Stimulated activated CD8-positive, alpha-beta memory T cell treated with anti-CD3 and anti-CD28 coated beads, Interleukin-4, amount 100 ng/mL, for 4 hours (primary cell): ENCODE measurements at places on chromosomes 1 and 21.

DNA sequence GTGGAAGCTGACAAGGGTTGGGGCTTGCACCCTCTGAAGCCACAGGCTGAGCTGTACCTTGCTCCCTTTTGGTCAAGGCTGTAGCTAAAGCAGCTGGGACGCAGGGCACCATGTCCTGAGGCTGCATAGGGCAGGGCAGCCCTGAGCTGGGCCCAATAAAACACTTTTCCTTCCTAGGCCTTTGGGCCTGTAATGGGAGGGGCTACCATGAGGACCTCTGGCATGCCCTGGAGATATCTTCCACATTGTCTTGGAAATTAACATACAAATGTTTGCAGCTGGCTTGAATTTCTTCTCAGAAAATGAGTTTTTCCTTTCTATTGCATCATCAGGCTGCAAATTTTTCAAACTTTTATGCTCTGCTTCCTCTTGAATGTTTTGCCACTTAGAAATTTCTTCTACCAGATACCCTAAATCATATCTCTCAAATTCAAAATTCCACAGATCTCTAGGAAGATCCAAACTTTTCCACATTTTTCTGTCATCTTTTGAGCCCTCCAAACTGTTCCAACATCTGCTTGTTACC lies 32.9 kb upstream of the TTLL7 start:
- no peak for DNase-seq

- no peak for DNase-seq
Measured at GRCh38 chr21:33561373-33561772, 18.5 kb downstream of the SON start.

DNA sequence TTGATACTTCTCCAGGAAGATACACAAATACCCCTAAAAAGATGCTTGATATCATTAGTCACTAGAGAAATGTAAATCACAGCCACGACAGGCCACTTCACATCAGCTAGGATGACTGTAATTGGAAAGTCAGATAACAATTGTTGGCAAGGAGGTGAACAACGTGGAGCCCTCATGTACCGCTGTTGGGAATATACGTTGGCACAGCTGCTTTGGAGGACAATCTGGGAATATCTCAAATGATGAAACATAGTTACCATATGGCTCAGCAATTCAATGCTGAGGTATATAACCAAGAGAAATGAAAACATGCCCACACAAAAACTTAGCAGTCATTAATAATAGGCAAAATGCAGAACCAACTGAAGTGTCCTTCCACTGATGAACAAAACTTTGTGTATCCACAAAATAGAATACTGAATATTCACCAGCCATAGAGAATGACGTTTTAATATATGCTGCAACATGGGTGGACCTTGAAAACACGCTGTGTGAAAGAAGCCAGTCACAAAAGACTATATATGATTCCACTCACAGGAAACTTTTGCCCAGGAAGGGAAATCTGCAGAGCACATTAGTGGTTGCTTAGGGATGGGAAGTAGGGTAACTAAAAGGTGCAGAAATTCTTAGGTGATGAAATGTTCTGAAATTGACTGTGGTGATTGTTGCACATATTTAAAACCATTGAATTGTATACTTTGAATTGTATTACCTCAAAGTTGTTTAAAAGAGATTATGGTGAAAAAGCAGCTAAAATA lies 95.4 kb downstream of the AHCTF1 start:
- no peak for DNase-seq

DNA sequence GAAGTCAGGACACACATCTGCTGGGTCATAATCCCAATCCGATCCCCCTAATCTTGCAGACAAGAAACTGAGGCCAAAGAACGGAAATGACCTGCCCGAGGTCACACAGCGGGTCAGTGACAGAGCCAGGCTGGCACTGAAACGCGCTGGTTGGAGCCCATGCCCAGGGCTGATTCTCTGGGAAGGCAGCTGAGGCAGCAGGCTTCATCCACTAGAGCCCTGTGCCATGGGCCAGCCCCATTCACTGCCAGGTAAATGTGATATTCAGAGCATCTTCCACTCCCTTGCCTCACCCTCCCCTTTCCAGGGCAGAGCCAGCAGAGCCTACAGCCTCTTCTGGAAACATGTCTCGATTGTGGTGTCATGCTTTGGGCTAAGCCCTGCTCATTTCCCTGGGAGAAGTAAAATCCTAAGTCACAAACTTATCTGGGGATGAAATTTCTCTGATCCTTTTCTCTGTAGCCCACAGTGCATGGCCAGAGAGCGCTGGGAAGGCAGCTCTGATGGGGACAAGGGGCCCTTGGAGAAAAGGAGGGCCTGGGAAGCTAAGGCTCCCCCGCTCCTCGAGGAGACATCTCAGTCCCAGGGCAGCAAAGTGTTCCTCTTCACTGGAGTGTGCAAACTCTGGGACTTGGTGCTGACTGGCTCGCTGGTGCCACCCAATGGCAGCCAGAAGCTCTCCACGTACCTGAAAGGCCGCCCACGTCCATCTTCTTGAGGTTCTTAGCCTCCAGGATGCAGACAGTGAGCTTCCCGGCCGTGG lies 110.4 kb downstream of the SYT2 start:
- no peak for DNase-seq

DNA sequence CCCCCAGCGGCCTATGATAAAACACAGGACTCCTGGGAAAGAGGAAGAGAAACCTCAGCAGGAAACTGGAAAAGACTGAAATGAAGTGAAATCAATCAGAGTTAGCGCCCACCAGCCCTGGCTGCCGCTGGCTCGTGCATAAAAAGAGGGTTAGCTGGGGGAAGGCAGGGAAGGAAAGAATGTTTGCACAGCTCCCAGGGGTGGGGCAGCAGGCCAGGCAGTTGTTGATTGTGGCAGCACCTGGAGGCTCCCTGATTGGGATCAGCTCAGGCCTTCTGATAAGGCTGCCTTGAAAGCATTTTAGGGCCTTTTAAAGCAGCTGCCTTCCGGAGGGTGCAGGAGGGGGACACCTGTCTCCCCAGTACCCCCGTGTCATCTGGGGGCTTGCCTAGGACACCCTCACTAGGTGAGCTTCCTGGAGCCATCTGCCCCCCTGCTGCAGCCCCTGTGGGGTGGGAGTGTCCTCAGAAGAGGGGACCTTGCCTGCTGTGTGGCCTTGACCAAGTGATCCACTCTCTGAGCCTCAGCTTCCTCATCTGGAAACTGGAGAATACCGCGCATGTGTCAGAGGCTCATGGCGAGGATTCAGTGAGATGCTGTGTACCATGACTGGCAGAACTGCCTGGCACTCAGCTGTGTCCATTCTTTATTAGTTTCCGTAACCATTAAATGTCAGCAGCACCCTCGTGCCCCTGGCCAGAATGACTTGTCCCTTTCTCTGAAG lies 6.6 kb downstream of the EPHB2 start:
- DNase-seq = no peak

DNA sequence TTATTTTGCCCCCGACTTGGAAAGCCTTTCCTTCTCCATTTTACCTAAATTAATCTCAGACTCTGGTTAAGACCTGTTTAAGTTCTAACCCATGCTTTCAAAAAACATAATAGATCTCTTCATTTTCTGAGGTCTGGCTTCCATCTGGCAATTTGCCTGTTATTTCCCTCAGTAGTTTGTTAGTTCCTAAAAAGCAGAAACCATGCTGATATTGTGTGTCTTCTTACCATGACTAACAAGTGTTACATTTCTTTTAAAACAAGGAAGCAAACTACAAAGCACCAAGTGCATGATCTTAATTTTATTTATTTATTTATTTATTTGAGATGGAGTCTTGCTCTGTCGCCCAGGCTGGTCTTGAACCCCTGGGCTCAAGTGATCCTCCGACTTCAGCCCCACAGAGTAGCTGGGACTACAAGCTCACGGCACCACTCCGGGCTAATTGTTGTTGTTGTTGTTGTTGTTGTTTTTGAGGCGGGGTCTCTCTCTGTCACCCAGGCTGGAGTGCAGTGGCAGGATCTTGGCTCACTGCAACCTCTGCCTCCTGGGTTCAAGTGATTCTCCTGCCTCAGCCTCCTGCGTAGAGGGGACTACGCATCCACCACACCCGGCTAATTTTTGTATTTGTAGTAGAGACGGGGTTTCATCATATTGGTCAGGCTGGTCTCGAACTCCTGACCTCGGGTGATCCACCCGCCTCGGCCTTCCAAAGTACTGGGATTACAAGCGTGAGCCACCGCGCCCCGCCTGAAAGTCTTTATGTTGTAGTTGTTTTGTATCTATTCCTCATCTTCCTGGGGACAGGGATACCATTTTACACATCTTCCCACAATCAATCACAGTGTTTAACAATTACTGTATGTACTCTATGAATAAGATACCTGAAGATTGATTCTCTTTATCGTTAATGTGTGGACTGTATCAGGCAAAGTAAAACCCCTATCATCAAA lies 1.3 kb upstream of the PATJ start:
- DNase-seq = no peak

DNA sequence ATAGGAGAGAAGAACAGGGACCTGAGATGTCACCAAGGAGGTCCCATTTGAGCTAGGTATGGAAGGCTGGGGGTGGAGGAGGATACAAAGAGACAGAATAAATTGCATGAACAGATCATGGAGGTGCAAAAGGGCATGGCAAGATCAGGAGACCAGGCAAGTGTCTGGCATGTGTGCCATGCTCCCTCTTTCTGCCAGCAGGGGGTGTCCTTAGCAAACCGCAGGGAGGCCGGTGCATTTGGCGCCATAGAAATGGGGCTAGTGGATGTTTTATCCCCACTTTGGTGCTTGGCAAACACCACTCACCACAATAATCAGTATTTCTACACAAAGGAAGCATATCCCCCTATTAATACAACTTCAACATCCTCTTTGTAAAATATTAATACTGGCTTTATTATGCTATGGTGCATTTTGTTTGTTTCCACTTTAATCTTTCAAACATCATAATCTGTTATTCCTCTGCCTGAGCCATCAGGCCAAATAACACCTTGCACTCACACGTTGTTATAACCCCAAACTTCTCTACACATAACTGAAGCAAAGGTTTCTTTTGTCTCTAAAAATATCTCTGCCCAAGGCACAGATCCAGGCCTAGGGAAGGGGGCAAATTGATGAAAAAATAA lies 25.9 kb downstream of the S100A6 start:
- DNase-seq = peak; percentile 35

GRCh38 chr1:172134087-172134731 lies 286.3 kb upstream of the C1orf105 start:
- DNase-seq = no peak

DNA sequence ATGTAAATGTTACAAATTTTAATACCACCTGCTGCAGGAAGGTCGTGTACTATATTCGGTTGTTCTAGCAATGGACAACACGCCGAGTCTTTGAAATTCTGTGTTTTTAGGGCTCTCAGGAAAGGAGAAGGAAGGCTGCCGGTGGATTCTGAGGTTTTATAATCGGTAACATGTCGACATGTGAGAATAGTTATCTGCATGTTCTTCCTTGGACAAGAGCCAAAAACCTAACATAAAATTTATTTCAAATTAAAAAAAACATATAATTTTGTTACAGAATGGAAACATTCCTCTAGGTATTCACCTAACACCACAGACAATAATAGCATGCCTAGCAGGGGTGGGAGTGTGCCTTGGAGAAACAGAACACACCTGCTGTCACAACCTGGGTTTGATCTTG lies 4.8 kb downstream of the PSMG1 start:
- DNase-seq = no peak

GRCh38 chr1:111140680-111140967 lies 601 bp downstream of the CEPT1 start:
- no peak for DNase-seq

DNA sequence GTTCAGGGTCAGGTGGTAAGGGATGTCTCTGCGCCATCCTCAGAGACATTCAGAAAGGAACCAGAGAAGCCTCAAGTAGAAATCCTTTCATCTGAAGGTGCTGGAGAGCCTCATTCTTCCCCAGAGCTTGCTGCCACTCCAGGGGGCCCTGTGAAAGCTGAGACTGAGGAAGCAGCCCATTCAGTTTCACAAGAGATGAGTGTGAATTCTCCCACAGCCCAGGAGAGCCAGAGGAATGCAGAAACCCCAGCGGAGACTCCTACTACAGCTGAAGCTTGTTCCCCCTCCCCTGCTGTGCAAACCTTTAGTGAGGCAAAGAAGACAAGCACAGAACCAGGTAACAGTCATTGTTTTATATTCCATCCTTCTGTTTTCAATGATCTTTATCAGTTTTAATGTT lies 38.7 kb downstream of the ZBTB40 start:
- DNase-seq = no peak

GRCh38 chr1:227261501-227261900 lies 56.8 kb downstream of the CDC42BPA start:
- no peak for DNase-seq

DNA sequence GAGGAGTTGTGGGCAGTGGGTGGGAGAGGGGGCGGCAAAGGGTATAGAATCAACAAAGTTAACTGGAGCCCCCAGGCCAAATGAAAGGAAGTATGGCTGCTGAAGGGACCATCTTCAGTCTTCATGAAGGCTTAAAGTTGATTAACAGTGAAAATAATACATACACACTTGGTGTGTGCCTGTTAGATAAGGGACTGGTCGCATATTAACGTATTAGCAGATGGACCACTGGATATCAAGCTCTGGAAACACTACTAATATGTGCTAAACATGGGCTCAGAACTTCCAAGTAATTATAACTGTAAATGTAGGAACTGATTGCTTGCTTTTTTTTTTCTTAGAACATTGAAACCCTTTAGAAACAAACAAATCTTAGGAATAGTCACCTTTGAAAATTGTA lies 224.7 kb upstream of the KIAA0040 start:
- DNase-seq = no peak

GRCh38 chr1:230875370-230875769 lies 7.0 kb upstream of the C1orf198 start:
- DNase-seq = no peak

DNA sequence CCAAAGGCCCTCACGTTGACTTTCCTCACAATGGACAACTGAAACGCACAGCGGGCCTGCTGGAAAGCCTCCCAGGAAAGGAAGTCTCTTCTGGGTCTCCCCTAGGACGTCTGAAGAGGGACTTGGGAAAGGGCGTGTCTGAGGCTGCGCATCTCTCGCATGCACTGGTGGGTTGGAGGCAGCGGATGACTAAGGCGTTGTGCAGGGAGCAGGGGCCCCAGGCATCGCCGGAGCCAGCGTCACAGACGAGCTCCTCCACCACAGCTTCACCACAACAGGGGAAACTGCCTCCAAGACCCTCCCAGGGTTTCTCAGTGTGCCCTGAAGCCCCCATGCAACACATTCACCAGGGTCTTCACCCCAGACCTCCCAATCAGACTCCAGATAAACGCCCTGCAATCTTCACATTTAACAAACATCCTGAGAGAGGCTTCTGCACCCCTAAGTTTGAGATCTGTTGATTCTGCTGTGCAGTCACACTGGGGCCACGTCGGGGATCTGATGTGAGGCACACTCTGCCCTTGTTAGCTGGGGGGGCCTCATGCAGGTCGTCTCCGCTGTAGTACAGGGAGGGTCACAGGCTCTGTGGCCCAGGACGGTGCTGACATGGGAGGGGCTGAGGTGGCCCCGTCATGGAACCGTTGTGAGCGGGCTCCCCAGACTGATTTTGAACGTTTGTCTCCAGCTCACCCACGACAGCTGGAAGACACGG lies 7.0 kb upstream of the TFF1 start:
- no peak for DNase-seq

GRCh38 chr1:35560256-35561225 lies 2.9 kb downstream of the NCDN start:
- no peak for DNase-seq

- DNase-seq = no peak
Measured at GRCh38 chr1:91334856-91335255, 69.8 kb downstream of the HFM1 start.
